ENCODE measurements at places on chromosomes 7 and 10. TPM values are rescaled to one million over a fixed set of nuclear protein-coding genes. Genes with fewer than 3 reads are reported as not detected.

Gene ATRNL1
- 0.06 TPM for polyA plus RNA-seq

Gene DYDC2
- not detected for polyA plus RNA-seq

Gene RBP3
- not detected for polyA plus RNA-seq

Gene CRPPA
- 0.34 TPM for polyA plus RNA-seq

Gene TPST1
- 40.2 TPM for polyA plus RNA-seq

Gene KAZALD1
- 0.92 TPM for polyA plus RNA-seq

Gene CCSER2
- polyA plus RNA-seq: 26.2 TPM

Gene ATOH7
- 0.03 TPM for polyA plus RNA-seq

Gene MMD2
- not detected for polyA plus RNA-seq

Gene MYL10
- not detected for polyA plus RNA-seq

DNA sequence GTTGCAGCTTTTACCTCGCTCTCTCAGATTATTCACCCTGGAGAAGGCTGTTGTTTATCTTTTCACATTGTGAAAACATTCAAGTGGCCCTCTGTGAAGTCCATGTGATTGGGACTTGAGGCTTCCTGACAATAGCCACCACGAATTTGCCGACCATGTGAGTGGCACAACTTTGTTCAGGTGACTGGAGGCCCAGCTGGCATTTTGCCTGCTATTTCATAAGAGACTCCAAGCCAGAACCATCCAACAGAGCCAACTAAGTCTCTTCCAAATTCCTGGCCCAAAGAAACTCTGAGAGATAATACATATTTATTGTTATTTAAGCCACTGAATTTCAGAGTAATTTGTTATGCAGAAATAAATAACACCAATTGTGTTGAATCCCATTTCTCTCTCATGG lies 38.2 kb upstream of the CCSER2 start:
- DNase-seq: no peak

DNA sequence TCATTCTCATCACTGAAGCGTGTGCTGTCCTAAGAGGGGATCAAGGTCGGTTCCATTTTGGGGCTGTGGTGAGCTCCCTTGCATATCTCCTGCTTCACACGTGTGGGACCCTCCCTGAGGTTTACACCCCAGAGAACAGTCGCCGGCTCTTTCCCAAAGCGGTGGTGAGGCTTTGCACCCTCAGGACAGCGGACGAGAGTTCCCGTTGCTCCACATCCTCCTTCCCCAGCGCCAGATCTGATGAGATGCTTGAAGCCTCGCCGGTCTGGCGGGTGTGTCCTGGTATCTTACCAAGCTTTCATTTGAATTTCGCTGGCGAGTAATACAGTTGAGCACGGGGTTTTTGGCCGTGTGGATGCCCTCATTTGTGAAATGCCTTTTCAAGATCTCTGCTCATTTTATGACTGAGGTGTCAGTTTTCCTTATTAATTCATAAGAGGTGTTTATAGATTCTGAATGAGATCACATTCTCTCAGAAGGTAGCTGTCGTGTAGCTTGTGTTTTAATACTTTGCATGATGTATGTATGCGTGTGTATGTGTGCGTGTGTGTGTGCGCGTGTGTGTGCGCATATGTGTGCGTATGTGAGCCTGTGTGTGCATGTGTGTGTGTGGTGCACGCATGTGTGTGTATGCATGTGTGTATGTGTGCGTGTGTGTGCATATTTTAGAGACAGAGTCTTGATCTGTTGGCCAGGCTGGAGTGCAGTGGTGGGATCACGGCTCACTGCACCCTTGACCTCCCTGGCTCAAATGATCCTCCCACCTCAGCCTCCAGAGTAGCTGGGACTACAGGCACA lies 30.7 kb downstream of the ELFN1 start:
- no peak for DNase-seq

GRCh38 chr7:101163279-101164070 lies 1.9 kb downstream of the VGF start:
- peak; percentile 60 for DNase-seq

DNA sequence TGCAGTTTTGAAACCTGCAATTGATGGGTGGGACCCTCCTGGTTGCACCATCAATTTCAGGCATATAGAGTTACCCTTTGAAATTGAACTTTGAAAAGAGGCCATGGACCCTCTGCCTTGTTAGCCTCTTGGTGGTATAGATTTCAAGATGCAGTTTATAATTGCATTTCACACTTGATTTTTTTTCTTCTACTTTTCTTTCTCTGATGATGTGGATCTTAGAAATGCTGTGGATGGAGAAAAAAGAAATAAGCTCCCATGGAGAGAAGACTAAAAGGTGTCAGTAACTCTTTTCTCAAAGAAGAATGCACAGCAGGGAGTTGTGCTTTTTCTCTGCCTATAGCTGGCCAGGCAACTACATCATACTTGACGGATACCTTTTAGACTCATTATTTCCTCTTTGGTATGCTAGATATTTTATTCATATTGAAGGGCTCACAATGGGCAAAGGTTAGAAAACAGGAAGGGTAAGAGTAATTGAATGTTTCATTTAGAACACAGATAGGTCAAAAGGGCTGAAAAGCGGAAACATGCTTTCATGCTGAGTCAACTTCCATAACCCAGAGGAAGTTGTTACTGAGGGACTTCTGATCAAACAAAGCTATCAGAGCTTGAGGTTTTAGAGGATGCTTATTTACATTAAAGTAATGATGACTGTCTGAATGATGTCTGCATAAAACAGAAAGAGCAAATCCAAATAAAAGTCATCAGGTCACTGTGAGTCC lies 773.2 kb upstream of the LRRN3 start:
- DNase-seq: no peak

DNA sequence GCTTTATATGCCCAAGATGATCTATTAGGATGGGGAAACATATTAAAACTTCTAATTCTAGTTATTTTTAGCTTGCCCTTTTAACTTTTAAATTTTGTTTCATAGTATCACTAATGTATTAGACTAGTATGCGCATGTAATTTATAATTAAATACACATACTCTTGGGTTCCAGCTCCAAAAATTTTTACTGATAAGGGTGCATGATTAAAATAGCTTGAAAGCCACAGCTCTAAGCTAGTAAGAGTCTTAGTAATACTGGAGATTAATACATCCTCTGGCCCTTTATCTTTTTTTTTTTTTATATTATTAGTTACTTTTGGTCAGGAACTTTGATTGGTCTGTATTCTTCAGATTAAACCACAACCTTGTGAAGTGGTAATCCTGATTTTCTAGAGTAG lies 53.6 kb downstream of the ATXN7L1 start:
- no peak for DNase-seq

DNA sequence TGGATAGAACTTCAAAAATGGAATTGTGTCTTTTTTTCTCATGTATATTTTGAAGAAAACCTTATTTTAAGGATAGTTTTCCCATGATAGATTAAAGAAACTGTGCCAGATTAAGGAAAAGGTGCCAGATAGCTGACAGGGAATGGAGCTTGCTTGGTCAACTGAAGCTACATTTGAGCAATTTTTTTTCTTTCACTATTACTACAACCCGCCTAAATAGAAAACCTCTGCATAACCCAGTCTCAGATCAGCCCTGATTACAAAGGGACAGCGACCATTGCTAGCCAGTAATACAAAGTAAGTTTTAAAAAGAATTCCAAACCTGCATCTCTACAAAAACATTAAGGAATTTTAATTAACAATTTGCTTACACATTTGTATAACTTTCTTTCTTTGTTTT lies 1123.4 kb upstream of the LRRTM3 start:
- no peak for DNase-seq

DNA sequence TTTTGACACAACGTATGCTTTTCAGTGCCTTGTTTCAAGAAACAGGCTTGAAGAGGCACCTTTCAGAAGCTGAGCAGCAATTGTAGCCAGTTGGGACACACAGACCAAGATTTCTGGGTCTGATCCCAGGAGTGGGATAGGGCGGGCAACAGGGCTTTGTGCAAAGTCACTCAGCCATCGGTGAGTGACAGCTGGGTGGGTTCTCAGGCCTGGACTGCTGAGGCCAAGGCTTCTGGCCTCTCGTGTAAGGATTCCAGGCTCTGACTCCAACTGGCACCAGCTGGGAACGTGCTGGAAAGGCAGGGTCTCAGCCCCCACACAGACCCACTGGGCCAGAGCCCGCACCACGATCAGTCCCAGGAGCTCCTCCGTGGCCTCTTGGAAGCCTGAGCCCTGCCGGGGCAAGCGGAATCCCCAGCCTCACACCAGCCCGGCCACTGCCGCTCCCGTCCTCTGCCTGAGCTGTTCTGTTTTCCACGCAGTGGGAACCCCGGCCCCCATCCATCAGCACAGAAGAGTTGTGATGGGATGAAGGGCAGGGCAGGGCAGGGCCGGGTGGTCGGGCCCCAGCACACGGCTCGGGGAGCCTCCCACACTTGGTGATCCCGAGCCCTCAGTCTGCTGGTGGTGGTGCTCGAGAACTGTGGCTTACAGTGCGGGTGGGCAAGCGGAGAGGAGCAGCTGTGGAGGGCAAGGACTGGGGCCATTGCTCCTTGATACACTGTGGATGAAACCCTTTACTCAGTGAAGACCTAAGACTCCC lies 46.8 kb downstream of the VIPR2 start:
- no peak for DNase-seq

DNA sequence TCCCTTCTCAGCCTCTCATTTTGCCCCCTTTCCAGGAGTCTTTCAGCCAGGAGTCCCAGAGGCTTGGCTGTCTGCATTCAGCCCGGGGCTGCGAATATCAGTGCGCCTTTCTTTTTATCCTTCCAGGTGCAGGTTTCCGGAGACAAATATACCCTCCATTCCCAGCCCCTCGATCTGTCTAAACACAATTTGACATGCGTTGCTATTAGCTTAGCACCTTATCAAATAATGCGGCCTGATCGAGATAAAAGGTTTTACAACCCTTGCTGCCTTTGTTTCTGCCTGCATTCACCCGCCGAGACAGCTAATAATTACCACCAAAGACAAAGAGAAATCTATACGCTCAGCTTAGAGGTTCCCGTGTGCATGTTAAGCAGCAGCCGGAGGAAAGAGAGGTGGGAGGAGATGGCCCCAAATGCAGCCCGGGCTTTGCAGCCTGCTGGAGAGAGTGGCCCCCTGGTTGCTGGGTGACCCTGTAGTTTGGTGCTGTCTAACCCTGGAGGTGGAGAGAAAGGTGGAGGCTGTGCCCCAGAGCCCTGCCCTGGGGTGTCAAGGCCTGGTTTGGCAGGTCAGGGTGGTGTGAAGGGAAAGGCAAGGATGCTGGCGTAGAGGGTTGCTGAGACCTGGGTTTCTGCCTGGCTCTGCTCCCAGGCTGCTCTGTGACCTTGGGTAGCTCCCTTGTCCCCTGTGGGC lies 185.3 kb downstream of the RPS24 start:
- DNase-seq: no peak

DNA sequence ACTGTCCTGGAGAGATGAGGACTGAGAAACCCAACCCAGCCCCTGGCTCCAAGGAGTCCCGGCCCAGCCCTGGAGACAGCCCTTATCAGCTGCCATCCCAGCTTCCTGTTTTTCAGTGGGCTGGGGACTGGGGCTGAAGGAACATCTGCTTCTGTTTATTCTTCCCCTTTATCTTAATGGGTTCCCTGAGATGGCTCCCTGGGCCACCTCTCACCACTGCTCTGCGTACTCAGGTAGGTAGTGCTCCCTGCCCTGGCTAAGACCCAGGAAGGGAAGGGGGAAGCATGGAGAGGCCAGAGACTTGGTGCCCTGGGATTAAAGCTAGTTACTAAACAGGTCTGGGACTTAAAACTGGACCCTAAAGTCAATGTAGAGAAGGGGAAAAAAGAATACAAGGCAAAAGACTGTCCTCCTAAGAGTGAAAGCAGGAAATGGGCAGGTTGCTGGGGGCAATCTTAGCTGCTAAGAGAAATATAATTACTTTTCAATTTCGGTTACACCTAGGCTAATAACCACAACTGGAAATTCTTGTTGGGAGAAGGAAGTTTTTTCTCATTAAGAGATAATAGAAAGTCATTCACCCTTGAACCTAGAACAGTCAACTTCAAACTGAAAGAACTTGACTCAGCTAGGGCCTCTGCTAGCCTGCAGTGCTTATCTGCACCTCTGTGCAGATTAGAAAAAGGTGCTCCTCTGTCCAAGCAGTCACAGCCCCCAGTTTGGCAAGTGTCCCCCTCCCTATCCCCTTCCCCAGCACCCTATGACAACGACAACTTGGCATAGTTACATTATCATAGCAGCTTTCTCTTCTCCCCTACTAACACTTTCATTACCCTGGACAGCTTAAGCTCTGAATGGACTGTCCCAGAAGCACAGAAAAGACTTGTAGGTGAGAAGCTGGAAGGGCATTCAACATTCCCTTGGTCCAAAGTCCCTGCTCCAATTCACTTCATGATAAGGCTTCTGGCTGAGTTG lies 65.6 kb upstream of the KDM7A start:
- DNase-seq: no peak

DNA sequence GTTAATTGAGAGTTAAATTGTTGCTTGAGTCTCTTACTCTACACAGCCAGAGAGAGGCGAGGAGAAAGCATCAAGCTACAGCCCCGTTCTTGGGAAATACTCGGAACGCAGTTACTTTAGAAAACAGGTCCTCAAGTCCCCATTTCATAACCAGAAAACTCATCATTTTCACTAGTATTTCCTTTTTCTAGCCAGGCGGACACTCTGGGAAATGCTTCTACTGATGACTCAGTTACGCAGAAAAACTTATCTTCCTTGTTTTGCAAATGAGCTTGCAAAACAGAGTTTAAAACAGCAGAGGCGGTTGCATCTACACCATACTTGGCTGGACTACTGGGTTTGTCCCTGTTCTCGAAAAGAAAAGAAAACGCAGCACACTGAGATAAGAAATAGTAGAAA lies 111.4 kb upstream of the FGFR2 start:
- no peak for DNase-seq

DNA sequence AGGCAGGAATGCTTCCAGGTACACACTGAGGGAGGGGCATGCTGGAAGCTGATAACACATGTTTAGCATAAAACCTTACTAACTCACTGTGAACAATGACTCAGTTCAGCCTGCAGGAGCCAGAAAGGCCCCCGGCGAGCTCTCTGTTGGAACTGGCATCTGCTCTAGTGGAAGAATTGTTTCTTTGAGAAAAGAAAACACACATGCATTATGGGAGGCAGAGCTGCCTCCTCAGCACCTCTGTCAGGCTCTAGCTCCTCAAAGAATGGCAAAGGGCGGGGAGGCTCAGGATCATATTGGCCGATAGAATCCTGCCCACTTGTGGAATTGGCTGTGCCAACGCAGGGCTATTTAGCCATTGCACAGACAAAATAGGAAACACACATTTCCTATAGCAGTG lies 338.3 kb downstream of the CXCL12 start:
- peak; percentile 73 for DNase-seq

GRCh38 chr10:89233033-89233432 lies 18.5 kb downstream of the LIPA start:
- no peak for DNase-seq

GRCh38 chr10:91444211-91445182 lies 34.4 kb downstream of the HECTD2 start:
- no peak for DNase-seq

- no peak for DNase-seq
Measured at GRCh38 chr7:134919240-134919641, 67.1 kb upstream of the AGBL3 start.

Data from mammary epithelial cell (primary cell).